Cardiac muscle cell (in vitro differentiated cells and primary cell): ENCODE measurements at places on chromosomes 2 and 18. TPM values are rescaled to one million over a fixed set of nuclear protein-coding genes. Genes with fewer than 3 reads are reported as not detected.

The RFX8 gene
- polyA plus RNA-seq = not detected in 2 replicates

The CACNB4 gene
- 0.18 and 0.59 TPM in 2 replicates for polyA plus RNA-seq

The FLACC1 gene
- polyA plus RNA-seq = 1.5 and 1.7 TPM in 2 replicates

The CHN1 gene
- 70.8 and 90.2 TPM in 2 replicates for polyA plus RNA-seq

The KCNK3 gene
- polyA plus RNA-seq = 3.1 and 3.5 TPM in 2 replicates

The OSR1 gene
- 17.2 and 23.2 TPM in 2 replicates for polyA plus RNA-seq

The ACMSD gene
- polyA plus RNA-seq = 0.46 TPM in 1 of 2 replicates, not detected in the other

The REG3G gene
- not detected in 2 replicates for polyA plus RNA-seq

The TGFA gene
- polyA plus RNA-seq = 0.44 TPM in 1 of 2 replicates, not detected in the other

DNA sequence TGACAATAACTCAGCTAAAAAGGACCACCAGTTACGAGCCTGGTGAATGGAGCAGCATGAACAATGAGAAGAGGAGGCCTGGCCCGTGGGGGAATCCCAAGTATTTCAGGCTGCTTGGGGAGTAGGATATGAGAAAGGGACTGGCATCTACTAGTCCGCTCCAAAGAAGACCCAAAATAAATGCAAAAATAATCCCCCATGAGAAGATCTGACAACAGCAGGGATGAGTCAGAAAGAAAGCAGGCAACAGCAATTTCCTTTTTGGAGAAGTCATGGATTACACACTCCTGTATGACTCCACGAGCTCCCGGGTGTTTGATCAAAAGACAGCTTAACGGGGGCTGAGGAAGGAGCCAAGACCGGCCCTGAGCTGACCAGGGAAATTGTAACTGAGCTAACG, 111.4 kb downstream of the SOX11 start:
- DNase-seq = no peak

GRCh38 chr2:10383960-10384734, 64.0 kb downstream of the ODC1 start:
- no peak for DNase-seq

- no peak for DNase-seq
Observed at GRCh38 chr18:9359796-9360195, 25.2 kb downstream of the TWSG1 start.

DNA sequence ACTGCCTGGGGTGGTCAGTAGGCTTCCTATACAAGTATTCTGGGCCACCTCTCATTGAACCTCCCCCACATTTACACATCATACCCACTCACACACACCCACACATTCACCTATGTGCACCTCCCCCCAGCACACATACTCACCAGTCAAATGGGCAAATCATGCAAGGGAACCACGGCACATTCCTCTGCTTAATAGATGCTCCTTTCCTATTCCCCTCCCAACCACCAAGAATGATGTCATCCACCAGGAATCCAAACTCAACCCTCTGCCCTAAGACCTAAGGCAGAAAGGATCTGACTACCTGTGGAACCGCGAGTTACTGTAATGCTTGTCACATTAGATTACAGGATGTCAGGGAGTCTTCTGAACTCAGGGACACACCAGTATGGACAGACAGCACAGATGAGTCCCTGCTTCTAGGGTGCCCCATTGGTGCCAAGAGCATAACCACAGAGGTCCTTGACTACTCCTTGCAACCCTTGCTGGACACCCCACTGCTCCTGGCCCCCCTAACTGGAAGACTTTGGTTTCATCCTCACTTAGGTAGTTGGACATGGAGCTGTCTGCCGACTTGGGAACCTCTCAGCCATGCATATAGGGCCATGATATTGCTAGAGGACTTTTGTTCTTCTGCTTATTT, 21.5 kb upstream of the CAB39 start:
- DNase-seq = no peak

GRCh38 chr18:29147944-29148343, 971.0 kb upstream of the CDH2 start:
- peak; percentile 3 for DNase-seq

DNA sequence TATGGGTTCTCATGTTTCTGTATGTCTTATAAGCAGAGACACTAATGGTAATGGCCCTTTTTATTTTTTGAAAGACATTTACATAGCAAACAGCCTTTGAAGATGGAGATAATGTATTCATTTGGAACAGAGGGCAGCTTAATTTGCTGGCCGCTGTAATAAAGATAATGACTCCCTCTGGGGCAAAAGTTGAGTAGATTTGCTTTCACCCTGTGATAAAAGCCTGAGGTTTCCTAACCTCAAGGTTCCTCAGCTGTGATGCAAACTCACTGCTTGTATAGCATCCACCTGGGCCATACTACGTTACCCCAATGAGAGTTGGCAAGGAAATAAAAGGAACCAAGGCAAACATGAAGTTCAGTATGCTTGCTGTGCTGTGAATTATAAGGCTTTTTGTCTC, 54.8 kb downstream of the TEX51 start:
- DNase-seq = no peak

DNA sequence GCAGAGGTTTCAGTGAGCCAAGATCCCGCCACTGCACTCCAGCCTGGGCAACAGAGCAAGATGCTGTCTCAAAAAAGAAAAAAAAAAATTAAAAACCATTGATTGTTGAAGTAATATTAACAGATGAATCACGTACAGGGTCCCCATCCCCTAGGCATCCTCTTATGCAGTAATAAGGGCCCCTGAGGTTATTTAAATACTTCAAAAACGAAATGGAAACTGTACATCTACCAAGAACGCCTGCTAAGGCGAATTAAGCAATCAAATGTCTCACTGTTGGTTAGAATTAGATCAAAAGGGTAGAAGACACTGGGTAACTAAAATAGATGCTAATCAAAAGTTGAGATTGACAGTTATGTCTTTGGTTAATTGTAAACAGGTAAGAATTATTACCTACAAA, 7.5 kb downstream of the TRABD2A start:
- DNase-seq = no peak

GRCh38 chr2:136248242-136248641, 130.3 kb upstream of the CXCR4 start:
- no peak for DNase-seq

DNA sequence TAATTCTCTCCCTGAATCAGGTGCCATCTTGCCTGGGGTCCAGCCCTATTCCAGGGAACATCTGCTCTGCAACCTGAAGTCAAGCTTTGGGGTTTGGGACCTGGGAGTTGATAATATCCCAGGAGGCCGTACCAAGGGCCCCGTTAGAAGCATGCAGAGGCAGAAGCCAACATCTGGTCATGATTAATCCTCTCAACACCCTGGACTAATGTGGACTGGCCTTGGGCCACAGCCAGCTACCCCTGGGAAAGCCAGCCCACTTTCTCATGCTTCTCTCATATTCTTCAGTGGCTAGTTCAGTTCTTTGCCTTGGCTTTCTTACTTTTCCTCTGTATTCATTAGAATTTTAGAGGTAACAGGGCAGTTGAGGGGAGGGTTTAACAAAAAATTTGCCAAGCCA, 515.6 kb upstream of the NRP2 start:
- no peak for DNase-seq

DNA sequence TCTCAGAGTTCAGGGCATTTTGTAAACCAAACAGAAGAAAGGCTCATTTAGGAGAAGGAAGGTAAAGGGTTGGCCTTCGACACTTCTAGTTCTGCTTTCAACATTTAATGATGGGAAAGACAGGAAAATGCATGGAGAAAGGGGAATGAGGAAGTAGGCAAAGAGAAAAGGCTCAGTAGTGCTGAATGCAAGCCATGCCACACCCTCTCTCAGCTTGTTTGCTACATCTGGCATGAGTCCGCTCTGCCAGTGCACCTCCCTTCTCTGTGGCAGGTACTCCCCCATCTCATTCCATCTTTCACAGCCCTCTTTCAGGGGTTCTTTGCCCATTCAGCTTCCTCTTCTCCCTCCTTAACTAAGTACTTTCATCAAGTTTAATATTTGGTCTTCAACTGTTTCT, 120.9 kb upstream of the ITGB6 start:
- DNase-seq = no peak

DNA sequence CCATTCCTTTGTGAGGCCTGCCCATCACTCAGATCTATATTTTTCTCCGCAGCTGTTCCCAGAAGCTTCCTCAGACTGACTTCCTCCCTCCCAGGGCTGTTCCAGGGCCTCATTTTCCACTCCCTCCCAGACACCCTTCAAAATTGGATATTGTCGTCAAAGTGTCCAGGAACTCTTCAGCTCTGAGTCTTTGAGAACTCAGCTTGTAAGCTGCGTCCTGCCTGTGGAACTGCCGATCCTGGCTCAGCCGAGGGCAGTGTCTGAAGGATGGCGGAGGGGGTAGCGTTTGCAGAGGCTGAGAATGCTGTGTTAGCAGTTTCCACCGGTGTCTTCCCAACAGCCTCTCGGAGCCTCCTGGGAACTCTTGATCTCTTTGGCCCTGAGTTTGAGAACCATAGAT, 27.1 kb downstream of the NCK2 start:
- DNase-seq = no peak

DNA sequence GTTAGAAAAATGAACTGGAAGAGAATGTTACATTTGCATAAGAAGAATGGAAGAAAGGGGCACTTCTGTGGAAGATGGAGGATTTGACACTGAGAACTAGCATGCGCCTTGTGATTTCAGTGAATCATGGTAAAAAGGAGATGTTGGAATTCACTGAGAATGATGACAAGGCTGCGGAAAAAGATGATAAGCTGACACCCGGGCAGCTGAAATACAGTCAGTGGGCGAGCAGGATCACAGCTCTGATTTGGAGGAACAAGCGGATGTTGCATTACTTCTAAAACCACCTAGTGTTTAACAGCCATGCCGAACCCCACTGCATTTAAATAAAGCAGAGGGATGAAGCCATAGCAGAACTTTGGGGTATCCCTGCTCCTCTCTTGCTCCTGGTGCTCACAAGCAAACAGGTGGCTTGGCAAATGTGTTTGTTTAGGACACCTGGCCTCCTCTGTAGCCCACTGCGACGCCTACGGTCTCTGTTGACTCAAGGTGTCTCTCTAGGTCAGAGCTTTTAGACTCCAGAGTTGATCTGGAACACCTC, 134.9 kb downstream of the NDUFA10 start:
- DNase-seq = peak; percentile 10

- DNase-seq = no peak
Observed at GRCh38 chr2:36695746-36696415, 626 bp upstream of the VIT start.

DNA sequence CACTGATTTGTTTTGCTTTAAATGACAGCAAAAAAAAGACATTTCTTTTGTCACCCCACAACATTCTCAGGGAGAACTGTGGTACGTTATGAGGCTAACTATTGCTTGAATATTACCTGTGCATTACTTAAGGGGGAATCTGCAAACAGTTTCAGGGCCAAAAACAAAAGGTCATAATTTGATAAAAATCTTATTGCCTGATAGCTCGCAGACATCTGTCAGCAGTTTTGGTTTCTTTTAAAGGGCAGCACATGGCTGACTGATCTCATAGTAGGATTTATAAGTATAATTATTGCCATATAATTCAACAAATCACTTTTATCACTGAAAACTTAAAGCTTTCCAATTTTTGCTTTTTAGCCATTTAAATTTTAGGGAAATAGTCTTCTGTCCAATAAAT, 226.4 kb upstream of the VWC2L start:
- no peak for DNase-seq
